HAP-1 (cell line): ENCODE measurements at places on chromosomes 4 and X.

DNA sequence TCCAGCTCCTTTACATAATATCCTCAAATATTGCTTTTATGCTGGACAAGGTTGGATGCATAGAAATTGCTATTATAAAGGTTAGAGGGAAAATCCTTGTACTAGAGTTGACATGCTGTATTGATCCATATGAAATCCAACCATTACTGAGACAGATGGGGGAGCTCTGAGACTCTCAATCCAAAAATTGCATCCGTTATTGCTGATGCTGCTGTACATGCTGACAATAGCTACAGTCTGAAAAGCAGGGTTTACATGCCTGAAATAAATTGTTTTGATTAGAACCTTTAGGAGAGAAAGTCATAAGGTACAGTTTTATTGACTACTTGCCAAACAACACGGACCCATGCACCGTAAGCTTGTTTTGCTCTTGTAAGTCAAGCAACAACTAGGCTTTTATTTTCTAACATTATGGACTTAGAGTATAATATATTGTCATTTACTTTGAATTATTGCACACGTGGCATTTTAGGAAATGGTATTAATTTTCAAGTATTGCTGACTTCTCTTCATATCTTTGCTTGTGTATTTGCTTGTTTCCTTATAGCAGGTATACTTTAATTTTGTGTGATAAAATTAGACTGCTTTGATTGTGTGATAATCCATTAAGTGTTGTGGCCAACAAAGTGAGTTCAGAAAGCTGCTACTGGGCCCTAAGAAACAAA lies 1365.2 kb downstream of the STIM2 start:
- DNase-seq = no peak

DNA sequence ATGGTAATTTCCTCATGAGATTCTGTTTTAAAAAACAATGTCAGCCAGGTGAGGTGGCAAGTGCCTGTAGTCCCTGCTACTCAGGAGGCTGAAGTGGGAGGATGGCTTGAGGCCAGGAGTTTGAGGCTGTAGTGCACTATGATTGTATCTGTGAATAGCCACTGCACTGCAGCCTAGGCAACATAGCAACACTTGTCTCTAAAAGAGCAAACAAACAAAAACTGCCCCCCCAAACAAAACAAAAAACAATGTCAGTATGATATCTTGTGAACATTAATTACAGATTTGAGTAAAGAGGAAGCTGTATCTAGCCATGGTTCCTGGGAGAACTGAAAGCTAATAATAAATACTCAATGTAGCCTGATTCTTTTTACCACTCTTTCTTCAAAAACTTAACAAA lies 6.8 kb upstream of the MSL3 start:
- no peak for DNase-seq

DNA sequence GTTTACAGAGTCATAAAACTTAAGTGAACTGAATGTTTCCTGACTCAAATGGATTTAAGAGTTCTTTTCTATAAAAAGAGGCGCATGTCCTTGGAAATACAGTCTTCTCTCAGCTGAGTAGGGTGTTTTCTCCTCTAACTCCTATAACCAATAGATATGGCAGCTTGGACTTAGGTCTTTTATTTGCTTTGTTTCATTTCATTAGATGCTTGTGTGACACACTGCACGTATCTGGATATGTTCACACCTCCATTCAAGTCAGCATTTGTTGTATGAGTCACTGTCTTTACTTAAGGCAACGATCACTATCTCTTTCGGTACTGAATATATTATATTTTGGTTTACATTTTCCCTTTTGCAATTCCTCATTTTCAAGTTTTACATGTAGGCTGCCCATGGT lies 136.6 kb downstream of the ARSF start:
- DNase-seq = no peak

- no peak for DNase-seq
Observed at GRCh38 chr4:174210952-174211490, 72.4 kb downstream of the FBXO8 start.

GRCh38 chr4:147717878-147718277 lies 14.0 kb upstream of the ARHGAP10 start:
- no peak for DNase-seq

DNA sequence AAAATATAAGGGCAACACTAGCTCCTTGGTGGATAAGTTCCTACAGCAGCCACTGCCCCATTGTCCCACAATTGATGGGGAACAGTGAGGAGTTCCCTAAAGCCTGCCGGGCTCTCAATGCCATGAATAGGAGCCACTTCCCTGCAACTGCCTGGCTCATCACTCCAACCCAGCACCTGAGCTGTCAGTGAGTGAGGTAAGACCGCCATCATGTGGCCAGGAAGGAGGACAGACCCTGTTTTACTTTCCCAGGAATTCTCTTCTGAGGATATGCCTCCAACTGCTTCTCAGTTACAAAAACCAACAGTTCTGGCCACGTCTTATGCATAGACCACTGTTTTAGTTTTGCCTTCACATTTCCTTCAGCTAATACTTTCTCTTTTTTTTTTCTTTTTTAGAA lies 45.5 kb downstream of the SRPX start:
- DNase-seq = peak; percentile 67

DNA sequence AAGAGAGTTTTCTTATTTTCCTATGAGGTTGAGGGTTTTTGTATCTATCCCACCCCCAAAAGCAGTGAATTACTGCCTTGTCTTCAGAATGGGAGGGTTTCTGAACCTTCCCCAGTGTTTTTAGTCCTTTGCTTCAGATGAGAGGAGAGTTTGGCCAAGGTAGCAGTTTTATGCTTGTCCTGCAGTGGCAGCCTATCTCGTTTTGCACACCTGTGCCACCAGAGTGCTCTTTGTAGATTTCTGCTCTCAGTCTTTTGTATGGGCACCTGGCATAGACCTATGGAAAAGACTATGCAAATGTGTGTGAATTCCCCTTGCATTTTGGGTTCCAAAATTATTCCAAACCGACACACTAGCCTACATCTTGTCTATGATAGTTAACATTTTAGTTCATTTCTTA lies 5.8 kb downstream of the TBC1D19 start:
- no peak for DNase-seq

DNA sequence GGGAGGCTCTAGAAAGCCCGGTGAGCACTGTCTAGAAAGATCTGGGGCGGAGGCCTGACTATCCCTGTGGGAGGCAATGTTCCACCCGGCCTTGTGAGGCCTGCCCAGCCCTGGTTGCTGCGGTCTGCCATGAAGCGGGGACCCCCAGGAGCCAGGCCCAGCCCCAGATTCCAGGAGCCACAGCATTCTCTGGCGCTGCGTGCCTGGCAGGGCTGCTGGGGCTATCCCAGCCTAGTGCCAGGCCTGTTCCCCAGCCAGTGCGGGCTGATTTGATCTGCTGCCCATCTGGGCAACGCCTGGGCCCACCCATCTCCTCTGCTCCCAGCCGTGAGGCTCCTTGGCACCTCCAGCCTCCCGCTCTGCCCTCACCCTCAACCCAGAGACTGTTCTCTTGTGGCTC lies 19.6 kb downstream of the ATP2B3 start:
- no peak for DNase-seq

- no peak for DNase-seq
Observed at GRCh38 chrX:120660637-120661036, 30.8 kb upstream of the C1GALT1C1 start.

GRCh38 chr4:133440404-133440803 lies 291.3 kb downstream of the PCDH10 start:
- no peak for DNase-seq

GRCh38 chrX:23930894-23931604 lies 23.2 kb downstream of the CXorf58 start:
- peak; percentile 63 for DNase-seq

DNA sequence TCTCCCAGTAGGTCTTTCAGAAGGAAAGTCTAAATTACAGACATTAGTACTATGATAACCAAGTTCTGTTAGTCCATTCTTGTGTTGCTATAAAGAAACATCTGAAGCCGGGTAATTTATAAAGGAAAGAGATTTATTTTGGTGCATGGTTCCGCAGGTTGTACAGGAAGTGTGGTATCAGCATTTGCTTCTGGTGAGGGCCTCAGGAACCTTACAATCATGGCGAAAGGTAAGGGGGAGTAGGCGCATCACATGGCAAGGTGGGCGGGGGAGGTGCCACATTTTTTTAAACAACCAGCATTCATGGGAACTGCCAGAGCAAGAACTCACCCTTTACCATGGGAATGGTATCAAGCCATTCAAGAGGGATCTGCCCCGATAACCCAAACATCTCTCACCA lies 26.2 kb upstream of the USP46 start:
- no peak for DNase-seq

DNA sequence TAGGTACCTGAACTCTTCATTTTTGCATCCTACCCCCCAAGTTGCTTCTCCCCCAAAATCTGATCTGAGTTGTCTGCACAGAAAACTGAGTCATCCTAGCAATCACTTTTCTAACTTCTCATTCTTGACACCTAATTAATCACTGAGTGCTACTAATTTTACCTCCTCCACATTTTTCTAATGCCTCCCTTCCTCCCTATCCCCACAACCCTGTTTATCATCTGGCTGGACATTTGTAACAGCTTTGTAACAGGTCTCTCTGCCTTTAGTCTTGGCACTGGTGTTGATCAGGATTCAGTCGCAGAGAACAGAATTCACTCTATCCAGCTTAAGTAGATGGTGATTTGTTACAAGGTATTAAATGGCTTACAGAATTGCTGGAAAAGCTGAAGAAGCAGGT lies 303.9 kb upstream of the GATB start:
- DNase-seq = no peak

DNA sequence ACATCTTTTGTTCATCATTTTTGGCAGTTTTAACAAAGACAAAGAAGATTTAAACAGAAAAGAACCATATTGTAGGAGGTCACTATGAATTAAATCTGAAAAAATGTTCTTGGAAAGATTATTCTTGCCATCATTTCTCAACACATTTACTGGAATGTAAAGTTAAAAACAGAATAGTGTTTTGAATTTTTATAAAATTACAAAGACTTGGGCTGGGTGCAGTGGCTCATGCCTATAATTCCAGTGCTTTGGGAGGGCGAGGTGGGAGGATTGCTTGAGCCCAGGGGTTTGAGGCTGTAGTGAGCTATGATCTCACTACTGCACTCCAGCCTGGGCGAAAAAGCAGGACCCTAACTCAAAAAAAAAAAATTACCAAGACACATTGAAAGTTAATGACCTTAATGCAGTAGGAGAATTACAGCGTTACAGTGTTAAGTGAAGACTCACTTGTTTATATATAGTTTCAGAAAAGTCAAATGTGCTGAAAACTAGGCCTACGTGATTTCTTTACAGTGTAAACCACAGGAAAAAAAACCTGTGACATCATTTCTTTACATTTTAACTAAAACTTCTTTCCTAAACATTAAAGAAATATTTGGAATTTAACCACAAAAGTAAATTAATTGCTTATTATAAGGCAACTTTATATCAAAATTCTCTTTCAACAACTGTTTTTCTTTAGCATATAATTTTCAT lies 7.9 kb downstream of the FAM13A start:
- DNase-seq = no peak

- no peak for DNase-seq
Observed at GRCh38 chr4:102061133-102061532, 270.6 kb downstream of the BANK1 start.

- DNase-seq = no peak
Observed at GRCh38 chr4:8399298-8399697, 41.2 kb downstream of the ACOX3 start.

GRCh38 chr4:88022289-88022688 lies 14.9 kb downstream of the PKD2 start:
- DNase-seq = no peak

DNA sequence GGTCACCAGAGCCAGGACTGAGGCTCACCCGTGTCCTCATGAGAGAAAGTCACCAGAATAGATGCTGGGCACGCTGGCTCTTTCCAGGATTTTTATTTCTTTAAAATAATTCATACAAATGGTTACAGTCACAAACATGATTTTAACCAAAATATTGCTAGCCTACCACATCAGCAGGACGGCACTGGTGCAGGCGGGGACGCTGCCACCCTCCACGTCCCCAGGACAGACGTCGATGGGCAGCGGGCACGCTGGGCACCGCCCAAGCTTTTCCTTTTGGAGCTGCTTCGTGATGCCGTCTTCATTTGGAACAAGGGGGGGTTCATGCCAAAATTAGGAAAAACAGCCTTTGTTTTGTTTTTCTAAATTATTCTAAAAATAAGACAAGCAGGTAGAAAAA lies 37.6 kb downstream of the CTBP1 start:
- DNase-seq = no peak

DNA sequence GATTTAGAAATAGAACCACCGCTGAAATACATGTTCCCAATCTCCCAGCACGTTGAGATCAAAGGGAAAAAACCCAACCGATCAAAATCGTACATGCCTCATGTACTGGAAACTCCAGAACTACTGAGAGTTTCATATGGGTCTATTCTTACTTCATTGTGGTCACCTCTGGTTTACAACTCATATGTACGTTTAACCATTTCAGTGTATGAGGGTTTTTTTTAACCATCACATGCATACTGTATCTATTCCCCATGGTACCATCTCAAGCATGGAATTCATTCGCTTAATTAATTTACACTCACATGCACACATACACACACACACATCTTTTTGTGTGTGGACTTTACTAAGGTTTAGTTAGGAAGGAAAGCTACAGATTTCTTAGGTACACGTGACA lies 46.0 kb upstream of the CLNK start:
- DNase-seq = no peak

- DNase-seq = no peak
Observed at GRCh38 chr4:173139561-173139960, 29.1 kb upstream of the GALNT7 start.

DNA sequence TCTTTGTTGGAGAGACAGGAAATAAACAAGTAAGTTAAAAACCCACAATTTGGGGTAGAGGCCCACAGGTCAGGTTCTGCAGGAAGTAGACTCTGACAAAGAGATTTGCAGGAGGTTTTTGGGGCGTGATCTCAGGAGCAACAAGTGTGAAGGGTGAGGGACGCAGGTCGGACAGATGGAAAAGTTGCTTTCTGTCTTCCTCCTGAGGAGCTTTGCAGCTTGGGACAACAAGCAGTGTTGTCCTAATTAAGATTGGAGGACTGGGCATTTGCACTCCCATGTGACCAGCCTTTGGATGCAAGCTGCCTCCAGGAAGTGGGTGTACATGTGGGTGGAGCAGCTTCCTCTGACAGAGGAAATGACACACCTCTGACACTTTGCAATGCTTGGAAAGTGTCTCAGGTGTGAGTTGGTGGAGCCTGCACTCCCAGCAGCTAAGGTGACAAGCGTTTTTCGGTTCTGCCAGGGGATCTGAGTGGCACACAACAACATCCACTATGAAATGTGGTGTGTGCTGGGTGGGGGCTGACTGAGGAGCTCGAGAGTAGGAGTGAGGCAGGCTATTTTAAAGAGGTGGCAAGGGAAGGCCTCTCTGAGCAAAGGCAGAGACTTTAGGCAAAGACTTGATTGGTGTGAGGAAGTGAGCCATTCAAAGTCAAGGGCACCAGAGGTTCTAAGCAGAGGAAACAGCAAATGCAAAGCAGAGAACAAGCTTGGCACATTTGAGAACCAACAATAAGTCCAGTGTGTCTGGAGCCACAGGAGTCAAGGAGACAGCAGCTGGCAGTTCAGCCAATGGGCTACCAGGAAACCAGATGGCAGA lies 339.8 kb upstream of the GATB start:
- no peak for DNase-seq

- no peak for DNase-seq
Observed at GRCh38 chr4:5052204-5052702, 973 bp downstream of the STK32B start.

GRCh38 chr4:39044956-39045826 lies 13.0 kb upstream of the TMEM156 start:
- no peak for DNase-seq
